ENCODE measurements at places on chromosomes 3 and 15.
A peak's percentile ranks its signal among the peaks of the same experiment; 100 is the strongest.

DNA sequence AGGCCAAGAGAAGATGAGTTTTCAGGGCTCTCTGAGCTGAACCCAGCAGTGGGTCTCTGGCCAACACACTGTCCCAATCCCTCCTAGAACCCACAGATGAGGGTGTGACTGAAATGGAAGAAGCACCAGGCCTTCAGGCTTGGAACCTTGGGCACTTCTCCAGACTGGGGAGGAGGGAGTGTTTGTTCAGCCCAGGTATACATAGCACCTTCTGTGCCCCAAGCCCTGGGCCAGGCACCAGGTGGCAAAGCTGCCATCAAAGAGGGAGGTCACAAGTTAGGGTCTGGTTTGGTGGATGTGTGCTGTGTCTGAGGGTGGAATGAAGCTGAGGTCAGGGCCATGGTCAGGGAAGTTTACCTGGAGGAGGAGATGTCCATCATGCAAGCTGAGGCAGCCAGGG, 15.8 kb upstream of the RHO start:
- DNase-seq, result no peak

- no peak for DNase-seq
Measured at GRCh38 chr3:149673393-149673792, 15.6 kb upstream of the WWTR1 start.

- DNase-seq, result peak; percentile 88
Measured at GRCh38 chr3:140128217-140128616, 193.2 kb downstream of the CLSTN2 start.

DNA sequence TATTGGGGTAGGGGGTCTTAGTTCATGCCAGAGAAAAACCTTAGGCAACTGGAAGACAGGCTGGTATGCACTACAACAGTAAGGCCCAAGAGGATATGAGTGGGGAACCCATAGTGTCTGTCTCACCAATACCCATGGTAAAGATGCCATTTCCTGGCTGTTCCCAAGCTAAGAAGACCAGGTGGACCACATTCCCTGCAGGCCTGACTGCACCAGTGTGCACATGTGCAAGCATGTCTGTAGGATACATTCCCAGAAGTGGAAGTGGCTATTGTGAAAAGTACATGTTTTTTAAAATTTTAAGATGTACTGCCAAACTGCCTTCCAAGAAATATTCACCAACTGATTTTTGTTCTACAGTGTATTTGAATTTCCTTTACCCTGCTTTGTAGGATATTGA, 207.3 kb upstream of the CTNNB1 start:
- DNase-seq, result no peak

GRCh38 chr15:81377871-81378270, 3.9 kb upstream of the TMC3 start:
- DNase-seq, result no peak

- no peak for DNase-seq
Measured at GRCh38 chr3:120057626-120058025, 36.6 kb downstream of the GSK3B start.

- DNase-seq, result no peak
Measured at GRCh38 chr15:41281236-41281635, 50.2 kb downstream of the CHP1 start.

GRCh38 chr15:74337607-74338211, 29.7 kb downstream of the CYP11A1 start:
- DNase-seq, result no peak

GRCh38 chr3:187570776-187571175, 99.4 kb downstream of the SST start:
- no peak for DNase-seq

- no peak for DNase-seq
Measured at GRCh38 chr3:20038699-20039465, 1.4 kb upstream of the KAT2B start.

GRCh38 chr3:195102609-195103467, 168.1 kb downstream of the XXYLT1 start:
- DNase-seq, result peak; percentile 26

- no peak for DNase-seq
Measured at GRCh38 chr3:147002721-147003120, 397.6 kb upstream of the PLSCR5 start.

DNA sequence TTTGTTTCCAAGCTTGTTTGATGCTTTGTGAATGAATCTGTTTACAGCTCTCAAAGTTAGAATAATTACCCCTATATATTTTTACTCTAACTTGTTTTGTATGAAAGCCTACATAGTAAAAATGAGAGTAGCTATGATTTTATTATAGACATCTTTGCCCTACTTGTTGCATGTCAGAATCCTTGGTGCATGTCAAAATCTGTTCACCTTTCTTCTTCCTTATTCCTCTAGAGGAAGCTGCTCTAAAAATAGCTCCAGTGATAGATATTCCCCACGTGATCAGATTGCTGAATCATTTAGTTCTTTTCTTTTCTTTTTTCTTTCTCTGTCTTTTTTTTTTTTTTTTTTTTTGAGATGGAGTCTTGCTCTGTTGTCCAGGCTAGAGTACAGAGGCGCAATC, 39.8 kb downstream of the LRRC49 start:
- DNase-seq, result no peak

GRCh38 chr3:105518203-105518602, 151.5 kb downstream of the ALCAM start:
- DNase-seq, result peak; percentile 50

GRCh38 chr3:73379465-73379864, 245.3 kb downstream of the PDZRN3 start:
- no peak for DNase-seq

- no peak for DNase-seq
Measured at GRCh38 chr3:33057320-33058298, 39.3 kb downstream of the GLB1 start.

- DNase-seq, result no peak
Measured at GRCh38 chr15:55017635-55018034, 179.1 kb downstream of the RSL24D1 start.

- DNase-seq, result no peak
Measured at GRCh38 chr3:184659797-184660301, 52.0 kb downstream of the MAGEF1 start.

DNA sequence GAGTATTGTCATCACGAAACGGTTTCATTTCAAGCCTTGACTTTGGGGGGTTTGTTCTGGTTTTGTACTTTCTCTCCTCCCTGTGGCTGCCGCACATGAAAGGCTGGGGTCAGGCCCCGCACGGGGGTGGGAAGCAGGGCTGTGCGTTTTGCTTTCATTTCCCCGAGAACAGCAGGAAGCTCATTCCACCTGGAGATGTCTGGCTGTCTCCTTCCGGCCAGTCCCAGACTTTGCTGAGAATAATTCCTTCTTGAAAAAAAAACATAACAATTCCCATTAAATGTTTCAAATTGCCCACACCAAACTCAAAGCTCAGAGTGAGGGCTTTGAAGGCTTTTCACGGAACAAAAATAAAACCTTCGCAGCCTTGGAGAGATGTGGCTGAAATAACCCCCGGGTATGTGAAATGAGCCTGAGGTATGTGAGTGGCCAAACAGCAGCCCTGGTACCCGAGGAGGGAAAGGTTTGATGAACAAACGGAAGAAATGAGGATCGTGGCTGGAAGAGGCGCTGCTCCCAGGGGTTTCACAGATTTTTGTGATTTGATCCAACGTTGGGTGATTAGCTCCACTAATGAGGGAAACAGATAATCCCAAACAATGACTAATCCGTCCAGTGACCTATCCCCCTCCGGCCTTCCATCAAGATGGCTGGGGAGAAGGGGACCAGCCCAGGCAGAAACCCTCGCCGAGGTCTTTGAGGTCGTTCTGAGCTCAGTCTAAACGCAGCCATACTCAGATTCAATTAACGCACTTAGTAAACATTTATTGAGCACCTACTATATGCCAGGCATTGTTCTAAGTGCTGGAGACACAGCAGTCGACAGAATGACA, 126.9 kb upstream of the MEF2A start:
- DNase-seq, result peak; percentile 12

DNA sequence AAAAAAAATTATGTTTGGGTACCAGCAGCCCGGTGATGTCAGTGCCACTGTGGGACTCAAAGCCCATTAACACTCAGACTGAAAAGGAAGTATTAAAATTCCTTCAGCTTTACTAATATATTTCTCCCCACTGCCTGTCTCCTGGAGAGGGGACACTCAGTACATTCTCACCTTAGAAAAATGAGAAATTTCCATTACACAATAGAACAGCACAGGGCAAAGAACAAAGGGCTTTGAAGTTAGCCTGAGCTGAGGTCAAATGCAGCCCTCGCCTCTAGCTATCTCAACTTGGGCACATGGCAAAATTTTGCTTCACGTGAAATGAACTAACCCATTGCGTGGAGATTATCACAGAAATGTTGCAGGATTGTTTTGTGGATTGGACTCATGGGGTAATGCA, 80.8 kb downstream of the RARB start:
- DNase-seq, result no peak

DNA sequence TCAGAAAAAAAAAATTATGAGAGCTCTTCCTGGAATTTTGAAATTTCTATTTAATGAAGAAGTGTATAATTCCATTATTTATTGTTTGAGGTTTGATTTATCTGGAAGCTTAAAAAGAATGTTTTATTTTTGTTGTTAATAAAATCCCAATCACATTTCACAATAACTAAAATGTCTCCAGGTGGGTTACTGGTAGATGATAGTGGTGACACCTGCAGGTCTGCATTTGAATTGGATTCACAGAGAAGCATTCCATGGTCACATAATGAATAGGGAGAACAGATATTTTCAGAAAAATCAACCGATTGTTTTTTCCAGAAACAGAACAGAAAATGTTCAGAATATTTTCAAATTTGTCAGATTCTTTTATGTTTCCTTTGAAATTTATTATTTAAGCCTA, 48.3 kb downstream of the ASB7 start:
- peak; percentile 8 for DNase-seq

- DNase-seq, result no peak
Measured at GRCh38 chr3:56629047-56629446, 54.0 kb downstream of the TASOR start.

DNA sequence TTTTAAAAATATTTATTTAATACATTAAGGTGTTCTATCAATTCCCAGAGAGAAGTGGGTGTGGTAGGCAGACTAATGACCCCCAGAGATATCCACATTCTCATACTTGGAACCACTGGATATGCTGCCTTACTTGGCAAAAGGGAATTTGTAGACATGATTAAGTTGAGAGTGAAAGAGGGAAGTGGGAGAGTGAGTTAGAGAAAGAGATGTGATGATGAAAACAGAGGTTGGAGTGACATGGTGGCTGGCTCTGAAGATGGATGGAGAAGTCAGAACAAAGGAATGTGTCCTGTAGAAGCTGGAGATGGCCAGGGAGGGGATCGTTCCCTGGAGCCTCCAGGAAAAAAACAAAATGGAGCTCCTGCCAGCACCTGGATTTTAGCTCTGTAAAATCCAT, 32.0 kb downstream of the TNFAIP8L3 start:
- no peak for DNase-seq

DNA sequence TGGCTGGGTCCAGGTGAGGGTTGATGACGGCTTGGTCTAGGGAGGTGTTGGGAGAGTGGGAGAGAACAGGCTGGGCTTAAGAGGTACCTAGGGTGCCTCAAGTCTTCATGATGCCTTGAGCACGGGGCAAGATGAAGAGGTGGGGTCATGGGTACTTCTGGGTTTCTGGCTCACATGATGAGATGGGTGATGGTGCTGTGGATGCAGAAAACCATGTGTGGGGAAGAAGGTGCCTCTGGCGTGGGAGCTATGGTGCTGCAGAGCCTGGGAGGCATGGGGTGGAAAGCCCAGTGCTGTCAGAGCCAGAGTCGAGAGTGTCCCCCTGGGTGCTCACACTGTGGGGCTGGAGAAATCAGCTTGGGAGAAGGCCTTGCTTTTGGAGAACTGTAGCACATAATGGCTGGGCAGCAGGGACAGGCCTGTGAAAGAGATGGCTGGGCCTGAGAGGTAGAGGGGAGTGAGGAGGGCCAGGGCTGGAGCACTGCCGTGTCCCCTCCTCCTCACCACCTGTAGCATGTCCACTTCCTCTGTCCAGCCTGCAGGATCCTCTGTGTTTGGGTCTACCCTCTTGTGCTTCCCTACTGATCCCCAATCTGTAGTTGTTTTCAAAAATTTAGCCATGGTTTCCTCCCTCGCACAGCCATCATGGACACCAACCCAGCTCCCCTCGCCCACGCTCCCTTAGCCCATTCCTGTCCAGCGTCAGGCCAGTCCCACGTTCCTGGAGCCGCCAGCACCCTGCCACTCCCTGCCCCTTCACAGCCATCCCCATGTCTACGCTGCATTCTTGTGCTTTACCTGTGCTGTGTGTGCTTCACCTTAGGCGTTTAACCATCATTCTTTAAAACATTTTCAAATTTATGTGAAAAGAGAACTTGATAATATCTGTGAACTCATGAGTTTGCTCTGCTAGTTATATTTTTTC, 132.0 kb downstream of the EEFSEC start:
- DNase-seq, result no peak

DNA sequence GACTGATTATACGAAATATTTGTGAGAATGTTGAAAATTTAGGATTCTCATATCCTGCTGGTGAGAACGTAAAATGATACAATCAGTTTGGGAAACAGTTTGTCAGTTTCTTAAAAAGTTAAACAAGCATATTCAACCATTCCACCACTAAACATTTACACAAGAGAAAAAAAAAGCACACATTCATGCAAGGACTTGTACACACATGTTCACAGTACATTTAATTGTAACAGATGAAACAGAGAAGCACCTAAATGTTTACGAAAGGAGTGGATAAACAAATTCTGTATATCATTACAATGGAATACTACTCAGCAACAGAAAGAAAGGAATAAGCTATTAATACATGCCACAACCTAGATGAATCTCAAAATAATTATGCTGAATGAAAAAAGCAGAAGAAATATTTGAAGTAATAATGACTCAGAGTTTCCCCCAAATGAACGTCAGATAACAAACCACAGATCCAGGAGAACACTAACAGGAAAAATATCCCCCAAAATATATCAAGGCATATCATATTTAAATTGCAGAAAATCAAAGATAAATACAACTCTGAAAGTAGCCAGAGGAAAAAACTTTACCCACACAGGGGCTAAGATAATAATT, 14.3 kb downstream of the ANKRD28 start:
- no peak for DNase-seq

DNA sequence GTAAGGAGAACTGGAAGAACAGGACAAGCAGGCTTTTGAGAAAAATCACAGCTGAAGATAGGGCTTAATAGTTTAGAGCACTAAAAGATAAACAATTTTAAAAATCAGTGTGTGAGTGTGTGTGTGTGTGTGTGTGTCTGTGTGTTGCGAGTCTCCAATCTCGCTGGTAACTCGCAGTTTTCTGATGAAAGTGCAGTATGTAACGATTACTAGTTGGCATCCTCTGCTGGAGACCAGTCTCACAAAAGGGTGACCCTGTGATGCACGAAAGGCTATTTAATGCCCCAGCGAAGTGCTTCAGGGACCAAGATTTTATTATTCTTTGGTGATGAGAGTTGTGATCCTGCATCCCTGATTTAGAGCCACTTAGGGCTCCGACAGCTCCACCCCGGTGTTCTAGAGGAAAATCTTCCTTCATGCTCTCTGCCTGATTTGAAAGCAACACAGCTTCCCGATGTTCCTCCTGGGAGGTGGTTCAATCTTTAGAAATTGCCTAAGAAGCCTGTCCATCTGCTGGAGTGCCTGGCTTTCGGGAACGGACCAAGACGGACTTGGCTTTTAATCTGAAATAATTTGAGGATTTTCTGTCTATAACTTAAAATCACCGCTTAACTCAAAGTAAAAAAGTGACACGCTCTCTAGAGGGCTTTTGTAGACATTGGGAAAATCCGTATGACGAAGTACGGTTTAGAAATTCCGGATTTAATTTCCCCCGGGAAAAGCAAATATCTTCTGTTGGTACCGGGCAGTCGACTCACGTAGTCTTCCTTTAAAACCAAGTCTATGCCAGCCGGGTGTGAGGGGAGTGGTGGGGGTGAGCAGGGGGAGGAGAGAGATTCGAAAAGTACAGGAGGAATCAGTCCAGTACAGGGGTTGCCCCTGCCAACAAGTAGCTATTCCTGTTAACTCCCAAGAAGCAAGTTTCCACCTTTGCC, 1.1 kb upstream of the ALCAM start:
- peak; percentile 91 for DNase-seq

Data from NCI-H69 (cell line).